ENCODE measurements at places on chromosomes 4 and X.
A peak's percentile ranks its signal among the peaks of the same experiment; 100 is the strongest.

DNA sequence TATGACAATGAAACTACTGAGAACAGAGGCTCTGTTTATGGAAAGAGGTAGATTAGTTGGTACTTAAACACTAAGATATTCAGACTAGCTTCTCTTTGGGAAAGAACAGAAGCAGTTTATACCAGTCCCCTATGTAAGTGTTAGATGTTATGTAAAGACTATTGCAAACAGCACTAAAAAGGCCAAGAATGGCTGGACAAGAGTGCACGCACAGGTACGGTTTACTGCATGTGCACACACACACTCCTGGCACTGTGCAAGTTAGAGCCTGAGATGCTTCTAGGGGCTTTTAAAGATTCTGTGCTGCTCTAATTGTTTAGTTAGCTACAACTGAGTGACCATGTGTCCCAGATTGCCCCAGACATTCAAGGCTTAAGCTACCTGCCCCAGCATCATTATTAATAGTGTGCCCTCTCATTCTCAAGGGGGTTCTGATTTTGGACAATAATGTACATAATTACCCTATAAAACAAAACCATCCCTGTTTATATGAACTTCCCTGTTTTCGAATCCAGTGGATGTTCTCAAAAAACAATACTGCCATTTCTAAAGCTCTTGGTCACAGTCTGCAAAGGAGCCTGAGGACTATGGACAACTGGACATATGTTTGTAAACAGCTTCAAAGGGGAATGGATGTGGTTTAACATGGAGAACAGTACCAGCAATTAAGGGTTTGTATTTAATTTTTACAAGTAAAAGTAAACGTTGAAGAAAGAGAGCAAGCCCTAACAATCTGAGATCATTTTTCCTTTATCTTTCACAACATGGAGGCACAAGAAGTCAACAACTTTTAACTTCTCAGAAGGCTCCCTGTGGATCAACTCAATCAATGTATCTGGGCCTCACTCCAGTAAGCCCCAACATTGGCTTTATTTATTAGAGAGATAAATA, 2.0 kb downstream of the SETD7 start:
- DNase-seq = no peak

DNA sequence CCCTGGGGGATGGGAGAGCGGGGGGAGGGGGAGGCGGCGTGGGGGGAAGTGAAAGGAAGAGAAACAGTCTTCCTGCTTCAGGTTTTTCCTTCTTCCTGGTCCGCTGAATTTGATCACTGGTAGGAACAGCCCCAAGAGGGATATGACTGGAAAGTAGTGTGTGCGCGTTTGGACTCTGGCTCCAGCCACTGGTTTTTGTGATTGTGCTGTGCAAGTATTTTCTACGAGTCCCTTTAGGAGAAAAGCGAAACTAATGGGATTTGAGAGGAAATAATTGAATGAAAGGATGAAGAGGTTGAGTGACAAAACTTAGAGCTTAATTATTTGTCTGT, 836 bp downstream of the PRRG1 start:
- DNase-seq = peak; percentile 27

GRCh38 chr4:9808077-9808476, 26.6 kb downstream of the DRD5 start:
- DNase-seq = no peak

DNA sequence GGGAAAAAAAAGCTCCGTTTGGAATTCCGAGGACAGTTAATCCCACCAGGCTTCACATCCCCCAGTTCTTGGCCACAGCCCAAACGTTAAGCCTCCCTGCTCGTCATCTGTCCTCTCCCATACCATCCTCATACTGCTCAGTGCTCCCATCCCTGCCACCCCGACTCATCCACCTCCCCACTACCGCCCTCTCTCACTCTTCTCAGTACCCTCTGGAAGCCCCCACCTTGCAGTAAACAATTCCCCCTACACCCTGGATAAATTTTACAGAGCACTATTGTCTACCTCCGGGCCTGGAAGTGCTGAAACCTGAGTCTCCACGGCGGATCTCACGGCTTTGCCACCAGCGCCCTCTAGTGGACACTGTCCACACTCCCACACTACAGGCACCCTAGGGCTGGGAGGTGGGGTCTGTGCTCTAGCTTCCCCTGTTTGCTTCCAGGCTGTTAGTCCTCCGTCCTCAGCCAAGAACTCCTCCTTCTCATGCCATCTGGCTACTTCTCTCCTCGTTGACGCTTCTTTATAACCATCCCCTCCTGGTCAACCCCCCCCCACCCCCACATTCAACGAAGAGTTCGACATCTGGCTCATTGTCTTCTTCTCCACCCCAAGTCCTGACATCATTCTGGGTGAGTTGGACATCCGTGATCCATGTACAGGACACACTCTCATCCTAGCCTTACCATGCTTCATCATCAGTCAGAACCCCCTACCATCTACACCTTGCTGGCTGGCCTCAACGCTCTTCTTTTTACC, 54.5 kb downstream of the RTL9 start:
- DNase-seq = peak; percentile 73

- no peak for DNase-seq
Observed at GRCh38 chr4:106104276-106104675, 209.0 kb downstream of the NPNT start.
